Stimulated activated naive CD8-positive, alpha-beta T cell treated with anti-CD3 and anti-CD28 coated beads, Interleukin-15, Interleukin-2, amounts not matched to agents 100 U/mL and 50 U/mL, for 24 hours (primary cell): ENCODE measurements at places on chromosomes 2 and 18.

GRCh38 chr2:195533771-195534642 lies 123.0 kb upstream of the SLC39A10 start:
- peak; percentile 73 for DNase-seq

DNA sequence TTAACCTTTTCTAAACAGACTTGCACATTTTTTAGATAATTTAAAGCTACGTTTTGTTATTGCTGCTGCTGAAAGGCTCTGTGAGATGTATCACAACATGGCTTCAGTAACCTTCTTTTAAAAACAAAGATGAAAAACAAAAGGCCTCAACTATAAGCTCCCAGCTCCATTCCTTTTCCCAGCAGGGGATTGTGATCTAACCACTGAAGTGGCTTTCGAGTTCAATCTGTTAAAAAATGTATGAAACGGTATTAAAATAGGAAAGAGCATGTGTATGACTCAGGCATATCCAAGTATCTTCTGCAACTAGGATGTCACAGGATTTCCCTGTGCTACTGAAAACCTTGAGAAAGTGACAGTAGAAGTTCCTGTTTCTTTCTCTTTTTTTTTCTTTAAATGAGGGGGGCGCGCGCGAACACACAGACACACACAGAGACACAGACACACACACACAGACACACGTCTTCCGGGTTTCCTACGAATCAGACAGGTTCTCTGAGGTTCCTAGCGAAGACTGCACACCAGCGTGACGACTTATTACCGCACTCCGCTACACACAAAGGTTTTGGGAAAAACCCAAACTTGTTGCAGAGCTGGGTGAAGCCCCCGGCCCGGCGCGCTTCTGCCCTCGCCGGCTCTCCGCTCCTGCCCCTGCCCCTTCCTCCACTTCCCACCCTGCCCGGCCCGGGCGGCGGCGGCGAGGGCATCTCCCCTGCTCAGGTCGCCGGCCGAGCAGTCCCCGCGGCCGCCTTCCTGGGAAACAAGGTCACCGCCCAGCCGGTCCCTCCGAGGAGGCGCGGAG lies 86.8 kb downstream of the RBMS1 start:
- DNase-seq: peak; percentile 70

- no peak for DNase-seq
These were observed 43.0 kb upstream of the RHOB start for GRCh38 chr2:20403774-20404312.

- no peak for DNase-seq
These were observed 321.1 kb downstream of the SATB2 start for GRCh38 chr2:199136681-199137080.

DNA sequence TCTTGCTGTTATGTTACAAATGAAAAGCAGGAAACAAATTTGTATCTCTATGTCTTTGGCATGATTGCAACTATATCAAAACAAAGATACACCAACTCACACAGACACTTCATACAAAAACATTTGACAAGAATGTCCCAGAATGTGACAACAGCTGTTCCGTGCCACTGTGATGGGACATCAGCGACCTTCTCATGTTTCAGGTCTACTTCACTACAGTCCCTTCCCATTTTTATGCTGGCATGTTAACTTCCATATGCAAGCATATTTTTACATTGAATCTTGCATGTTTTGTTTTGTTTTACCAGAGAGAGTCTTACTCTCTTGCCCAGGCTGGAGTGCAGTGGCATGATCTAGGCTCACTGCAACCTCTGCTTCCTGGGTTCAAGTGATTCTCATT lies 71.2 kb downstream of the STK25 start:
- no peak for DNase-seq

GRCh38 chr18:58674863-58675472 lies 3.7 kb downstream of the MALT1 start:
- DNase-seq: no peak

- no peak for DNase-seq
These were observed 91.7 kb upstream of the MMADHC start for GRCh38 chr2:149679286-149679685.

GRCh38 chr2:14239605-14240004 lies 392.9 kb upstream of the LRATD1 start:
- no peak for DNase-seq

- no peak for DNase-seq
These were observed 72.6 kb downstream of the ZNF532 start for GRCh38 chr18:58937071-58937886.

- no peak for DNase-seq
These were observed 79.1 kb downstream of the FAM168B start for GRCh38 chr2:131014141-131014540.
